NCI-H1417 treated with DMSO at 0.1 percent for 48 hours (cell line): ENCODE measurements at places on chromosomes 1 and 21.

DNA sequence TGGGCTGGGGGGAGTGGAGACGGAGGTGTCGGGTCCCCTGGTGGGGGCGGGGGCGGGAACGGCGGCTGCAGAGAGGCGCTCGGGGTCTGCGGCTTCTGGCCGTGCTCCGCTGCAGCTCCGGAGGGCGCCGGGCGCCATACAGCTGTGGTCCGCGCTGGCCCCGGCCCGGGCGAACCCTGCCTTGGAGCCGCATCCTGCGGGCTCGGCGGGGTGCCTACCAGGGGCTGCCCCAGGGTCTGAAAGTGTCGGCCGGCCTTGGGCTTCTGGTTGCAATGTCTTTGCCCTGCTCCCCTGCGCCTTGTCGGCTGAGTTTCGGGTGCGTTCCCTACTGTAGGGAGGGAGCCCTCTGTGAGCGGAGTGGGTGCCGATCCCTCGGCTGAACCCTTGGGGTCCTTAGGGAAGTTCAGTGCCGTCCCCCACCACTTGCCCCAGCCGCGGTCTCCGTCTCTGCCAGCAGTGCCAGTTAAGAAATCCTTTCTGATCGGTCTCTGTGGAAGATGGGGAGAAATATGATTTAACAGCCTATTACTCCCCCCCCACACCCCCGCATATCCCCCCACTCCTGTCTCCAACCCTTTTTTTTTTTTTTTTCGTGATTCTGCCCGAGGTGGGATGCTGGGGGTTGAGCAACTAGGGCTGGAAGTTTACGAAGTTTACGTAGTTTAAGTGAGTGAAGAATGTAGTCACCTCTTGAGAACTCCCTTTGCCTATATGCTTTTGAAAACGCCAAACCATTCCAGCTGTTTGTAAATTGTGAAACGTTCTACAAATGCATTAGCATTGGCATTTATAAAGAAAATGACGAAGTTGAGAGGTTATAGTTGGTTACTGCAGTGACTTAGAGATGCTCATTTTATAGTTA is 588 bp downstream of the NEXN start:
- no peak for DNase-seq

DNA sequence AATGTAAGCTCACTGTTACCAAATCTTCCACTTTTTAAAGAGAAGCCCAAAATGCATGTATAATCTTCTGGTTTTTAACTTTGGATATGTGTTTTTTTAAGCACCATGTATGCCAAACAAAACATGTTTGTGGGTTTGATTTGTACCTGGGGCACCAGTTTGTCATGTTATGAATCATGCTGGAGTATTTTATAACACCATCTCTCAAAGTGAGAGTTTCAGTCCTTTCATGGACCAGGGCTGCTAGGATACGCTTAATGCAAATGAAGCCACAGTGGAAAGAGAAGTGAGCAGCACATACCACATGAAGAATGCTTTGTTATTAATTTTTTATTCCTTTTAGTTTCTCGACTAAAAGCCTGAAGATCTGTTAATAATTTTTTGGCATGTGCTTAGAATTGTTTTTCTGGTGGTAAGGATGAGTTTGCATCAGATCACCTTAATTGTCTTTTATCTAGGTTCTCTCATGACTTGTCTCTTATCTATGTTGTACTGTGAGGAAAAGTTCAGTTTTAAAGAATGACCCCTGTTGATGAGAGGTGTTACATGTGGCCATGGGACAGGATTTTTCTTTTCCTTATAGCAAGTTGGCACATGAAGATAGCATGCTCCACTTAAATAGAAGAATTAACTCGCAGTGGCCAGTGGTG is 2.0 kb upstream of the RABGAP1L start:
- DNase-seq = no peak

GRCh38 chr1:111515291-111516004 is 12.0 kb upstream of the ADORA3 start:
- DNase-seq = no peak

DNA sequence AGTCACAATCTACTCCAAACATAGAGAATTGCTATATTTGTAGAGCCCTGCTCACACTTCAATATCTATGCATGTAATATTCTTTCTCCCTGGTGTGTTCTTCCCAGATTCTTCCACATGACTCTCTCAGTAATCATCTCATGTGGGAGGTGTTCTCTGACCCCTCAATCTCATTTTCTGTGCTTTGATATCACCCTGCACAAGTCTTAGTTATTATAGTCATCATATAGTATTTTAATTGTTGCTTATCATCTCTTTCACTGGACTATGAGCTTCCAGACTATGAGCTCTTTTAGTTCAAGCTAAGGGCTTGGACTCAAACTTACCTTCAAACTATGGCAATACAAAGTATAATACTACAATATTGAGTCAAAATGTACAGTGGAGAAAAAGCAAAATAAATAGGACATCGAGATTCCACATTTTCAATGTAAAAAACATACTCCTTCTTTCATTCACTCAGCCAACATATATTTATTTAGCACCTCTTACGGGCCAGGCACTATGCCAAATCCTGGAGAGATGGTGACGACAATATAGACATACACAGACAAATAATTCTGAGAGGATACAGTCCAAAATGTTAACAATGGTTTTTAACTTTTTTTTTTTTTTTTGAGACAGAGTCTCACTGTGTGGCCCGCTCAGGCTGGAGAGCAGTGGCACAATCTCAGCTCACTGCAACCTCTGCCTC is 12.7 kb downstream of the TESK2 start:
- DNase-seq = no peak

GRCh38 chr1:150429805-150430204 is 57.4 kb upstream of the TARS2 start:
- DNase-seq = peak; percentile 3

- DNase-seq = no peak
Measured at GRCh38 chr1:100734676-100735075, 15.1 kb downstream of the VCAM1 start.

DNA sequence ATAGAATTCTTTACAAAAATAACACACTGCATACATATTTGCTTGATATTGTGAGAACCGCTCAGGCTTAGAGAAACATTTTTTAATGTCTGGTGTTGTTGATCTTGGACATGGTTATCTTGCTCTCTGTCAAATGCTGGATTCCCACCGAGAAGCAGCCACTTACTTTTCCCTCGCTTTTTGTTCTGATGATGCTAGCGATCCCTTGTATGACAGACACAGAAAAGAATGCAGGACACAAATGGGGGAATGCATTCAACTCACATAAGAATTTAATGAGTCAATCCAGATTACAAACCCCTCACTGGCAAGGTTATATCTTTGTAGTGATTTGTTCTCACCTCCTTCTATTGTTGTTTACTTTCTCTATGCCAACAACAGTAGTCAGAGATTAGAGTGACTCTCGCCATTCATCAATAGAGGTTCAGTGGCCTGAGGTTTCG is 76.8 kb upstream of the AKT3 start:
- DNase-seq = no peak

GRCh38 chr1:113536182-113536780 is 146.0 kb downstream of the MAGI3 start:
- no peak for DNase-seq

DNA sequence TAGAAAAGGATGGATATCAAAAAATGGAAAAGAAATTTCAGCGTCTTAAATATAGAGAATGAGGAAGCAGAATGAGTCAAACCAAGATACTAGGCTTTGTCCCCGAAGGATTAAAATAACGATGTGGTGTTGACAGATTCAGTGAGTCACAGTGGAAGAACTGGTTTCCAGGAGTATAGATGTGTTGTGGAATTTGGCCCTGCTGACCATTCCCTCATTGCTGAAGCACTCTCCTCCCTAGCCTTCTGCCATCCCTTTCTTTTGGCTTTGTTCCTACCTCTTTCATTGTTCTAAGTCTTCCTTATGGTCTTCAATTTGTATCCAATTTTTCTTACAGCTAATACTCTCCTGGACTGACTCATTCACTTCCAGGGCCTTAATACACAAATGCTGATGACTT is 23.1 kb upstream of the USP25 start:
- DNase-seq = no peak

DNA sequence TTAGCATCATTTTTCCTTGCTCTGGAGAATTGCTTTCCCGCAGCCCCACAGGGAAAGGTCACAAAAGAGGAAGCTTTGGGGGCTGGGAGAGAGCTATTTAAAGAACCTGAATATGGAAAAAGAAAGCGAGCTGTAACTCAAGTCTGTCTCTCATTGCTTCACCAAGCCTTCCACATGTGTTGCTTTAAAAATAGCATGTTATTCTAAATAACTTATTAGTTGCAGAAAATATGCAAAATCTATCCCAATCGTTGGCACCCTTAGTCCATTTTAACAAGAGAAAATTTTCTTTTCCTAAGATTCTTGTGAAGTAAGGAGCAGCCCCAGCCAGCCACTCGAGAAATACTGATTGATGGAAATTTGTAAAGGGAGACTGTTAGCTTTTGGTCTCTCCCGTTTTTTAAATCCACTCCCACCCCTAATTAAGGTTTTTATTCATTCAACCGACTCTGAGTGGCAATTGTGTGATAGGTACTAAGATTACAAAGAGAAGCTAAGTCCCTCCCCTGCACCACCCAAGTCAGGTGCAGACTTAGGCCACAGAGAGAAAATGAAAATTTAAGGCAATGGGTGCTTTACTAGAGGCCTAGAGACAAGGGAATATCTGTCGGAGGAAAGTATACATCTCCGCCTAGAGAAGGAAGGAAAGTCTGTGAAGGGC is 802 bp downstream of the CYP4X1 start:
- no peak for DNase-seq

DNA sequence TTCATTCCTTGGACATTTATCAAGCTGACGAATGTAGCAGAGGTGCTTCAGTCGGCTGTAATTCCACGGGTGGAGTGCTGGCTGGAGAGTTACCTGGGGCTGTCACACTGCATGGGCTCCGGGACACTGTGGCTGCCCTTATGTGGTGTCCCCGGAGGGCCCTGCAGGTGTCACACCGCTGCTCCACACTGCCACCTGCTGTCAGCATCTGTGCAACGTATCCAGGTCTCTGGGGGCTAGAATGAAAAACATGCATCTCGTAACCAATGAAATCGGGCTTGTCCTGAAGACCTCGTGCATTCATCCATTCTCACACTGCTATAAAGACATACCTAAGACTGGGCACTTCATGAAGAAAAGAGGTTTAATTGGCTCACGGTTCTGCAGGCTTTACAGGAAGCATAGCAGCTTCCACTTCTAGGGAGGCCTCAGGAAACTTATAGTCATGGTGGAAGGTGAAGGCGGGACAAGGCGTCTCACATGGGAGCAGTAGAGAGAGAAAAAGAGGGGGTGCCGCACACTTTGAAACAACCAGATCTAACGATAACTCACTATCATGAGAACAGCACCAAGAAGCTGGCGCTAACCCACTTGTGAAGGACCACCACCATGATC is 46.7 kb upstream of the PCBP3 start:
- no peak for DNase-seq

DNA sequence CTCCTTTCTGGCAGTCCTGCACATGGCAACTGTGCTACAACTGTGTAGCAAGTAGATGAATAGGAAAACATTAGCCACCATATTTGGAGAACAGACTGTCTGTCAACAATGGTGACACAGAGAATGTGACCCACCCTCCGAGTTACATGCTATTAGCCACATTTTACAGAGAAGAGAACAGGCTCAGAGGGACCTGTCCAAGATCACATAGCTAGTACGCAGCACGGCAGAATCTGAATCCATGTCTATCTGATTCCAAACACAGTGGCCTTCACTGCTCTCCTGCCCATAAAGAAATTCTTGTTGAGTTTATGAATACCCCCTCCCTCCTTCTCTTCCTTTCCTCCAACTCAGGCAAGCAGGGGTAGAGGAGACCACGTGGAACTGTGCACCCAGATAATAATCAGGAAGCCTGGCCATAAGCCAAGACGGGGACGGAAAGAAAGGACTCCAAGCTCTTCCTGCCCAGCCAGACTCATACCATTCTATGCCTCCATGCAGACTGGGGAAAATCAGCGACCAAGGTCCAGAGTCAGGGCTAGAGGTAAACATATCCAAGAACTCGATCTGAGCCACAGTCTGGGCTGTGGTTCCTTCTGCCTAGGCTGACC is 78.8 kb downstream of the TRABD2B start:
- DNase-seq = no peak

DNA sequence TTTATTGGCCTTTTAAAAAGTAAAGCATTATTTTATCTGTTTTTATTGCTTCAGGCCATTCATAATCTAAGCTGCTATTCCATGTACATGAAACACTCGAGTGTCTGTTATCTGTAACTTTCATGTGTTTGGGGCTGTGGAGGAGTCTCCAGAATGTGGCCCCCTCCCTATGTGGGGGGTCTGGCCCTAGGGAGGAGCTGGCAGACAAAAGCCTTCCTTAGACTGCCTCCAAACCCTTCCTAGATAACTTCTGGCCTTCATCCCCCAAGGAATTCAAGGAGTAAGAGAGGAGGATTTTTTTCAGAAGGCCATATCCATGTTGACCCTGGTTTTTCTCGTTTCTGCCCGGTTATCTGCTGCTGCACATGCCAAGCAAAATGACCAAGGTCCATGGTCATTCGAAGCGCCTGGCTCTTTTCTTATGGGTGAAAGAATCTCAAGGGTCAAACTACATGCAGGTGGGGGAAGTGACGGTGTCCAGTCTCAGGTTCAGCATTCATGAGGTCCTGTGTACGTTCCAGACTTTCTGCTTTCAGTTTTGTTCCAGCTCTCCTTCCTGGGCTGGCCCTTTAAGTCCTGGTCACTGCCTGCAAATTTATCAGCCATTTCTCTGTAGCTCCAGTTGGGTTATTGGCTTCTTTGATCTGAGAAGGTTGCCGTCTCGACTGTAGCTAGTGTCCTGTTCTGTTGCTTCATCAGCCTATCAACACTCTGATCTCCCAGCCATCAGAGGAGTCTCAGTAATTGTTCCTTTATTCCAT is 8.3 kb downstream of the TENT5C start:
- DNase-seq = no peak

GRCh38 chr1:218572050-218572449 is 226.9 kb downstream of the TGFB2 start:
- no peak for DNase-seq

DNA sequence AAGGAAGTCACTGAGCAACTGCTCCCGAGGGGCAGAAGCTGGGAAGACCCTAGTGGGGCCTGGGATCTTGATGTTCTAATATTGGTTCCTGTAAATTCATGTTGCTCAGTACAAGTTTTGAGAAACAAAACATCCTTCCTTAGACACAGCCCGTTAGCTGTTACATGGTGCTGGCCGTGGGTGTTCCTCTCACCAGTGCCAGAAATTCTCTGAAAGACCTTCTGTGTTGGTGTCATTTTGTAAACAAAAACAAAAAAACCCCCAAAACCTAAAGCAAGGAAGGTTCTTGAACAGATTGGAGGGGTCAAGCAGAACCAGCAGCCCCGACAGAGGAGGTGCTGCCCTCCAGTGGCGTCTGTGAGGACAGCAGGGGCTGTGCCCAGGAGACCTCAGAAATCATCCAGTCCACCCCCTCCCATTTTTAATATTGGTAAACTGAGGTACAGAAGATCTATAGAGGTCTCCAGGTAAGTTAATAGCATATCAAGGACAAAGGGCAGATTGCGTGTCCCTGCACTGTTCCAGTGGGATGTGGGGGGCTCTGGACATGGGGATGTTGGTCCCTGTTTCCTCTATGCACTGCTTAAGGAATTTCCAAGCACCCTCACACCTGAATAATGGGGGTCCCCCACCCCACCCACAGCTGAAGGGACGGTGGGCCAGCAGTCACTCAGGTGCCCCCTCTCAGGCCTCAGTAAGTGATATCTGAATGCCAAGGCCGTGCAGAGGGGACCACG is 38.2 kb downstream of the SLC2A7 start:
- DNase-seq = no peak

- DNase-seq = no peak
Measured at GRCh38 chr1:36947384-36947783, 86.9 kb downstream of the GRIK3 start.
